ENCODE measurements at places on chromosomes 5 and 9. TPM values are rescaled to one million over a fixed set of nuclear protein-coding genes. Genes with fewer than 3 reads are reported as not detected.
A peak's percentile ranks its signal among the peaks of the same experiment; 100 is the strongest.

AFAP1L1 gene
- total RNA-seq = 40.8 TPM

GRCh38 chr5:32975656-32976375 lies 264.7 kb downstream of the NPR3 start:
- no peak for DNase-seq

- DNase-seq = no peak
Measured at GRCh38 chr9:109556061-109556460, 58.0 kb upstream of the PTPN3 start.

DNA sequence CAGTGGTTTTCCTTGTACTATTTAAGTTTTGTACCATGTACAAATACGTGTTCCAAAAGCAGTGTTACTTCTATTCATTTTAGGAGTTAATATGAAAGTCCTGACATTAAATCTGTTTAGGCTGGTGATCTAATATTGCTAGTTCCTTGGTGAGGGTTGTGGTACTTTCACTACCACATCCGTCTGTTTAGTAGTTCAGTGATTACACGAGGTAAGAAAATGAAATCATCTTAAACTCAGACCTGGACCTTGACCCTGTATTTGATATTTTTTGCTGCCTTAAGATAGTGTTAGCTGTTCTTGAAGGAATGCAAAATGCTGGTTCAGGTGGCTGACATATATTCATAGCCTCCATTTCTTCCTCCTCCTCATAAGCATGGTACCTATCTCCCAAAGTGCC lies 50.3 kb downstream of the MTAP start:
- DNase-seq = no peak

GRCh38 chr9:122143296-122143695 lies 16.3 kb downstream of the NDUFA8 start:
- DNase-seq = no peak

DNA sequence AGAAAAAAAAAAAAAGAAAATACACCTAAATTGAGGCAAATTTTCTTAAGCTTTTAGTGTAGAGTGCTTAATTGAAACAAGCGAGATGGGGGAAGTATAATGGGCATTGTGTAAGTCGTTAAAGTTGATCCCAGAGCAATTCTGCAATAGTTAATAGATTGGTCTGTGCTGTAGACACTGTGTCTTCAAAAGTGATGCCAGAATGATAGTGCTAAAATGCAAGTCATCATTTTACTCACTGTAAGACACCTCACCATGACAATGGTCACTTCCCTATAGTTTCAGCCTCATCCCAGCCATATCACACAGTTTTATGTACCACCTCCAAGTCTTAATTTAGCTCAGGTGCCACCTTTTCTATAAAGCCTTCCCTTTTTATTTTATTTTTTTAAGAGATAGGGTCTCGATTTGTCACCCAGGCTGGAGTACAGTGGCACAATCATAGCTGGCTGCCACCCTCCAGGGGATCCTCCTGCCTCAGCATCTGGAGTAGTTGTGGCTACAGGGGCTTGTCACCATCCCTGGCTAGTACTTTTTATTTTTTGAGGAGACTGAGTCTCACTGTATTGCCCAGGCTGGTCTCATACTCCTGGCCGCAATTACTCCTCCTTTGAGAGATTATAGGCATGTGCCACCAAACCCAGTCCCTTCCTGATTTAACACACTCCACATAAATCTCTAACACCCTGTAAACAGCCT lies 6.2 kb downstream of the COX7C start:
- no peak for DNase-seq

GRCh38 chr5:124262470-124262869 lies 484.0 kb downstream of the ZNF608 start:
- DNase-seq = no peak

DNA sequence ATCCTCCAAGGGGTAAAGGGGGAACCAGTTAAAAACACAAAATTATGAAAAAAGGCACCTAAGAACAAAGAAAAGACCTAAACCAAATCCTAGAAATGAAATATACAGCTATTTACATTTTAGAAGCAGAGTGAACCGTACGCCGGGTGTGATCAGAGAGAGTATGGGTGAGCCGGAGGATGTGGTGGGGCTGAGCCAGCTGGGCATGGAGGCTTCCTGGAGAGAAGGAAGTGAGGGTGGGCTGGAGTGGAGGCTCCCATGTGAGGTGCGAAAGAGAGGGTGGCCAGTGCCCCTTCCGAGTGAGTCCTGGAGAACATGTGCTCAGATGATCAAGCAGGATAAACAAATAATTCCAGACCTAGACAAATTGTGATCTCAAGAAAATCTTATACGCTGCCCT lies 111.6 kb downstream of the CACNA1B start:
- no peak for DNase-seq

- no peak for DNase-seq
Measured at GRCh38 chr9:122527193-122527592, at the start of gene OR1N1. Gene OR1N1, minus strand, starts transcription at chr9:122527293. Its CDS starts 0 bp downstream, at chr9:122527293.

DNA sequence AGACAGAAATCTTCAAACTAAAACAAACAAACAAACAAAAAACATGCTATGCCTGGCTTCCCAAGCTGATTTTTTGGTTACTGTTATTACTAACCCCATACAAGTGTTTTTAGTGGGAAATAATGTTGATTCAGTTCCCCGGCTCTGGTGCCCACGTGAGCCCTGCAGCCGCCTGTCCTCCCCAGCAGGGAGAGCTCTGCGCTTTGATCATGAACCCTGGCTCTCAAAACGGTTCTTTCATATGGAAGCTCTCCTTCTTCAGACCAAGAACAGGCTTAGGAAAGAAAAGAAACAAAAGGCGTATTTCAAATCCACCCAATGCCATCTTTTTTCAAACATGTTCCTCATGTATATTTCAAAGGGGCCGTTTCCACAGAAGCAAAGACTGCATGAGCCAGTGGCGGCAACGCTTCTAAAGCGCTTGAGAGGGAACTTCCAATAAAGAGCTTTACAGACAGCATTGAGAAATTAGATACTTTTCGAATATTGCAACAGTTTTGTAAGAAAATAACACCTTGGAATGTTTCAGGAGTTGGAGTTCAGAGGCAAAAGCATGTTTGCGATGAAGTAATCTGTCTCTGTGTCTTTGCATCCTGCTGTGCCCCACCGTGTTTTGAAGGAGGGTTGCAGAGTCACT lies 74.8 kb downstream of the ICE1 start:
- peak; percentile 23 for DNase-seq

ERGIC1 gene
- total RNA-seq = 123 TPM

DNA sequence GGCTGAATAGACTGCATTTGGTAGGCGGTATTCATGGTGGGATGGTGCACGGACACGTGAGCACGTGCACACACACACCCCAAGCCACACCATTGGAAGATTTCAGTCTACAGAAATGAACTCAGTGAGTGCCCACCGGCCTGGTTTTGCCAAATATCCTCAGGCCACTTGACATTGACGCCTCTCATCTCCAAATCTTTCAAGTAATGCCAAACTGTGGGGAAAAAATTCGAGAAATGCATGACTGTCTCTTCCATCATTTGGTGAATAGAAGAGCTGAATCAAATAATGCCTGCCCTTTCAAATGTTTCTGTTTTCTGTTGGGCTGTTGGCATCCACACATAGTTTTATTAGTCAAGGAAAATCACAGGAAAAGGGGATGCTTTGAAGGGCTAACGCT lies 182.3 kb upstream of the EFNA5 start:
- no peak for DNase-seq

GRCh38 chr5:148805326-148806290 lies 20.8 kb upstream of the ADRB2 start:
- no peak for DNase-seq

GRCh38 chr5:53922508-53923498 lies 362.4 kb downstream of the NDUFS4 start:
- no peak for DNase-seq

SLC35A4 gene
- total RNA-seq = 23.4 TPM

DNA sequence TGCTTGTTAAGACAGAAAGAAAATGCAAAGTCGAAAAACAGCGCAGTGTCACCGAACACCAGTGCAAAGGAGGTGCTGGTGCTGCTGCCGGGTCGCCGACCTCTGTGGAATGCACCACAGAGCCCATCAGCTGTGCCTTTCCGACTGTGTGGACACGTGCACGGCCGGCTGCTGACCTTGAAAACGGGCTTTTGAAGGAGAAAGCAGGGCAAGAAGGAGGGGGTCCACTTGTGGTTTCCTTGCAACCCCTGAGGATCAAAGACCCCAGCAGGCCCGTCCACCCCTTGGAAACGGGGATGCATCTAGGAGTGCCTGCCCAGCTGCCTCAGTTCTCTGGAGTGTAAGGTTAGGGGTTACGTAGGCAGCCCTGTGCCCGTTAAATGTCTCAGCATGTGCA lies 6.2 kb upstream of the OLFM1 start:
- DNase-seq = no peak

EIF4E1B gene
- not detected for total RNA-seq

DNA sequence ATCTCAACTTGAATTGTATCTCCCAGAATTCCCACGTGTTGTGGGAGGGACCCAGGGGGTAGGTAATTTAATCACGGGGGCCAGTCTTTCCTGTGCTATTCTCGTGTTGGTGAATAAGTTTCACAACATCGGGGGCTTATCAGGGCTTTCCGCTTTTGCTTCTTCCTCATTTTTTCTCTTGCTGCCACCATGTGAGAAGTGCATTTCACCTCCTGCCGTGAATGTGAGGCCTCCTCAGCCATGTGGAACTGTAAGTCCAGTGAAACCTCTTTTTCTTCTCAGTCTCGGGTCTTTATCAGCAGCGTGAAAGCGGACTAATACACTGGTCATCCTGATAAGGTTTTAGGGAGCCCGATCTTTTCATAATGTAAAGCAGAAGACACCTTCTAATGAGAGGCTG lies 687.0 kb upstream of the FTMT start:
- no peak for DNase-seq

- no peak for DNase-seq
Measured at GRCh38 chr9:14911046-14911445, 818 bp upstream of the FREM1 start.

DNA sequence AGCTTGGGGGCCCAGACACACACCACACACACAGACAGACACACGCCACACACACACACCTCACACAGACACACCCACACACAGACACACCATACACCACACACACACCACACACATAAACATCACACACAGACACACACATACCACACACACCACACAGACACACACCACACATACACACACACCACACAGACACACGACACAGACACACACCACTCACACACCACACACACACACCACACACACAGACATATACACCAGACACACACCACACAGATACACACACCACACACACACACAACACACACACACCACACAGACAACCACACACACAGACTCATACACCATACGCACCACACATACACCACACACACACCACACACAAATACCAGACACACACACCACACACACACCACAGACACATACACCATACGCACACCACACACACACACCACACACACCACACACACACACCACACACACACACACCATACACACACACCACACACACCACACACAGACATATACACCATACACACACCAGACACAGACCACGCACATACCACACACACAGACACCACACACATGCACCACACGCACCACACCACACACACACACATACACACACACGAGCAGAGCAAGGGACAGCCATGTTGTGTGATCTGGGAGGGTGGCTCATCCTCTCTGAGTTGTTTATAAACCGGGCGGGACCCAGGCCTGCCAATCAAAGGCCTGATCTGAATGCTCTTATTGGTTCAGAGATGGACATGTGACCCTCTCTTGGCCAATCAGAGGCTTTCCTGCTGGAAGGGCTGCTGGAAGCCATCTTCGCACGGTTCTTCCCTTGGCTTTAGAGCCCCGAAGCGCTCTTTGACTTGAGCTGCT lies 148.3 kb downstream of the GAPVD1 start:
- no peak for DNase-seq

GRCh38 chr9:90905822-90906221 lies 104.2 kb downstream of the SYK start:
- DNase-seq = no peak

- no peak for DNase-seq
Measured at GRCh38 chr5:174426388-174426787, 298.0 kb upstream of the MSX2 start.

GRCh38 chr9:134214386-134214765 lies 50.0 kb upstream of the RNU6ATAC start:
- no peak for DNase-seq

GRCh38 chr9:93064392-93065134 lies 6.1 kb downstream of the SUSD3 start:
- DNase-seq = no peak

DNA sequence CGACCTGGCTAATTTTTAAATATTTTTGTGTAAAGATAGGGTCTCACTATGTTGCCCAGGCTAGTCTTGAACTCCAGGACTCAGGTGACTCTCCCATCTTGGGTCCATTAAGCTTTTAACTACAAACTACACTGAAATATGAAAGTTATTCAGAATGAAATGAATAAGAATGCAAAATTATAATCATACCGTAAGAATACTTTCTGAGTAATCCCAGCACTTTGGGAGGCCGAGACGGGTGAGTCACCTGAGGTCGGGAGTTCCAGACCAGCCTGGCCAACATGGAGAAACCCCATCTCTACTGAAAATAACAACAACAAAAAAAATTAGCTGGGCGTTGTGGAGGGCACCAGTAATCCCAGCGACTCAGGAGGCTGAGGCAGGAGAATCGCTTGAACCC lies 1.1 kb upstream of the ORM1 start:
- no peak for DNase-seq

DNA sequence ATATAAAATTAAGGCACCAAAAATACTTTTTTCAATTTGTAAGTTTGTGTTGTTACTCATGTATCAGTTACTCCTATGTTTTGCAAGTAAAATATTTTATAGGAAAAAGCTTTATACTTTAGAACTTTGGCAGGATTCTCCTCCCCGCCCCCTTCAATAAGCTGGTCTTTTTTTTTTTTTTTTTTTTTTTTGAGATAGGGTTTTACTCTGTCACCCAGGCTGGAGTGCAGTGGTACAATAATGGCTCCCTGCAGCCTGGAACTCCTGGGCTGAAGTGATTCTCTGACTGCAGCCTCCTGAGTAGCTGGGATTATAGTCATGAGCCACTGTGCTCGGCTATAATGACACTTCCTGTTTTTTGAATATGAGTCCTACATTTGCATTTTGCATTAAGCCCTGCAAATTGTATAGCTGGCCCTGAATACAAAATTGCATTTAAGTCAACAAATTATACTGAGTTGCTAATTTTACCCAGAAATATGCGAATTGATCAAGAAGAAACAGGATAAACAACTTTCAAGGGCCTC lies 192.9 kb downstream of the PIK3R1 start:
- no peak for DNase-seq

GRCh38 chr9:82972446-82972845 lies 90.5 kb downstream of the RASEF start:
- DNase-seq = no peak

DNA sequence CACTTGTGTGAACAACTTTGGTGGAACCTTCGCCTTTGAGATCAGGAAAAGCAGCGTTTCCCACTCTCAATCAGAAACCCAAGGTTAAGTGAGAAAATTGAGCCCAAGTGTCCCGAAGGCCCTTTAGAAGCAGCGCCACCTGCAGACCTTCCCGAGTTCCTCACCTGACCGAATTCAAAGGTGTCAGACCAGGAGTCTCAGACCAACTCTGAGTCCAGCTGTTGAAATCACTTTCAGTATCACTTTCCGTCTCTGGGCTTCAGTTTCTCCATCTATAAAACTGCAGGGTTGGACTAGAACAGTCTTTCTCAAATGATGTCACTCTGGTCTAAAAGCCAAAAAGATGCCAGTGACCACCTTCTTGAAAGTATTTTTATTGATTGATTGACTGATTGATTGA lies 31.7 kb upstream of the GRHPR start:
- no peak for DNase-seq
